Renal pelvis (tissue), 12 donors: ENCODE measurements at places on chromosomes 11 and 22. TPM values are rescaled to one million over a fixed set of nuclear protein-coding genes. Genes with fewer than 3 reads are reported as not detected.

- no peak for DNase-seq
Measured at GRCh38 chr11:64998141-64998540, 1.4 kb upstream of the BATF2 start.

Gene MYOD1
- 0.04 TPM for polyA plus RNA-seq

DNA sequence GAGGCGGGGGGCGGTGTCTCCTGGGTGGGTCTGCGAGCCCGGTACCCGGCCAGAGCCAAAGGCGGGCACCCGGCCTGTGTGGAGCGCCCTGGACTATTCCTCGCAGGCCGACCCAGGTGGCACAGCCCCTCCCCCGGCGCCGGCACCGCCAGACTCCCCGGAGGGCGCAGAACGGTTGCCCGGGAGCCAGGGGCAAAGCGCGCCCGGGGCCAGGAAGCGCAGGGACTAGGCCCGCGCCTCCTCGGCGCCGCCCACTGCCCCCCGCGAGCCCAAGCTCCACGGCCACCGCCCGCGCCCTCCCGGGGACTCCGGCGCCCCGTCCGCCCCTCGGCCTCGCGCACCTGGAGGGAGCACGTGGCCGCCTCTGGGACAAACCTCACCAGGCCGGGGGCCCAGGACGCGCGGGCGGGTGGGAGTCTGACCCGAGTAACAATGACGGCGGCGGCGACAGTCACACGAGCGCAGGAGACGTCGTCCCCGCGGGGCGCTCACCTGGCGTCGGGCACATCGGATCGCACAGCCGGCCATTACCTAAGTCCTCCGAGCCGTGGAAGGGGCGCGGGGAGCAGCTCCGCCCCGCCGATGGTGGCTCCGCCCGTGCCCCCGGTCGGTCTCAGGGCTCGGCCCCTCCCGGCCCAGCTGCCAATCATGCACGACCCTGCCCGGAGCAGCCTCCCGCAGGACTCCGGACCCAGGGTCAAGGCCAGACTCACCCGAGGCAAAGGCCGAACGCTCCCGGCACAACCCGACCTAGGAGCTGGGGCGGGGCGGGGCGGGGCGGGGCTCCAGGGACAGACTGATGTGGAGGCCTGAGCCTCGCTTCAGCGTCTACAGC lies 7.4 kb downstream of the PLXNB2 start:
- no peak for DNase-seq

Gene CDKN1C
- polyA plus RNA-seq, result 168 TPM

DNA sequence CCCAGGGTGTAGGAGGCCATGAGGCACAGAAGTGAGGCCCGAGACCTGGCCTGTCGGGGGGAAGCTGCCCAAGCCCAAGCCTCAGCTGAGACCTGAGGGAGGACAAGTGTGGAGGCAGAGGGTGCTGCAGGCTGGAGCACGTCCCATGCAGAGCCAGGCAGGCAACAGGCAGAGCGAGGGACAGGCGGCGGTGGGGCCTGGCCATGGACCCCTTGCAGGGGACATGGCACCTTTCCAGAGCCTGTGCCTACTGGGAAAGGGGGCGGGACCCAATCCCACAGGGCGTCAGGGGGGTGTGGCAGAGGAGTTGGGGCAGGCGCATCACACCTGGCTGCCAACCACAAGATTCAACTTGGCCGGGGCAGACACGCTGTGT lies 4.3 kb downstream of the TNNI2 start:
- DNase-seq, result no peak

Gene HPX
- 6.6 TPM for polyA plus RNA-seq

DNA sequence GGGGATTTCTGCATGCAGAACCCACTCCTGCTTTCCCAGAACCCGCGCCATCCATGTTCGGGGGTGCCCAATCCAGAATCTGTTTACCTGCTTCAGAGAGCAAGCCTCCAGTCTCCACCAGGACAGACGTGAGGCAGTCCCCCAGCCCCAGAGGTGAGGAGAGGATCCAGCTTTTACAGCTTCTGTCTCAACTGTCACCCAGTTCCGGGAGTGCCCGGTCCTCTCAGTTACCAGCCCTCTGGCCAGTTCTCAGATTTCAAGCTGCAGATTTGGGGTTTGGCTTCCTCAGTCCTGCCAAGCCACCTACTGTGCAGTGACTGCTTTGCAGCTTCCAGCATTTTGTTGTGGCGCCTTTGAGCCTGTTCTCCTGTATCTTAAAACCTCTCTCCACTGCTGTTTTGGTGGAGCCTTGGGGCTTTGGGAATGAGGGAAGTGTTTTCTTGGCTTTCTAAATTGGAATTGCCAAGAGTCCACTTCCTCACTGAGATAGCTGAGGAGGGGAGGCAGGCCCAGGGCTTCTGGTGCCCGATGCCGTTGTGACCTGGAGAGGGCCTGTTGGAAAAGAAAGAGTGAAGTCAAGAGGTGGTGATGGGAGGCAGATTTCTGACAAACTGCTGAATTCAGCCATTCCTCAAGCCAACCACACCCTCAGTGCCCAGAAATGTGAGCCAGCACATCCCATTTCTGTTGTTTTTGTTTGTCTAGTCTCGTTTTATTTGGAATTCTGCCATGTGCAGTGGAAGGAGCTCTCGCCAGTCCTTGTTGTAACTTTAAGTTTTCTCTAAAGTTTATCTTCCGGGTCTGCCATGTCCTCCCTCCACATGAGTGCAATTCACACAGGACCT lies 513.4 kb downstream of the TBC1D22A start:
- peak; percentile 50 for DNase-seq

DNA sequence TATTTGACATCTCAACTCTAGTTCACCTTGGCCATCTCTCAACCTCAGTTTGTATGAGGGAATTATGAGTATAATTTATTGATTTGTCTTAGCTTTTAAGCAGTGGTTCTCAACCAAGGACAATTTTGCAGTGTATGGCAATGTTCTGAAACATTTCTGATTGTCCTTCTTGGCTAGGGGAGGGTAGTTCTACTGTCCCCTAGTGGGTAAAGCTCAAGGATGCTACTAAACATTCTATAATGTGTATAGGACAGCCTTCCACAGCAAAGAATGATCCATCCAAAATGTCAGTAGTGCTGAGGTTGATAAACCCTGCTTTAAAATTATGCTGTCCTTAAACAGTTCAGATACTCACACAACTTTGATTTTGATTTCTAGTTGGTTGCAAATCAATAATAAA lies 78.1 kb upstream of the ALKBH3 start:
- no peak for DNase-seq

- DNase-seq, result no peak
Measured at GRCh38 chr11:64760759-64761420, 1.1 kb upstream of the PYGM start.

Gene PAMR1
- polyA plus RNA-seq, result 3.8 TPM

DNA sequence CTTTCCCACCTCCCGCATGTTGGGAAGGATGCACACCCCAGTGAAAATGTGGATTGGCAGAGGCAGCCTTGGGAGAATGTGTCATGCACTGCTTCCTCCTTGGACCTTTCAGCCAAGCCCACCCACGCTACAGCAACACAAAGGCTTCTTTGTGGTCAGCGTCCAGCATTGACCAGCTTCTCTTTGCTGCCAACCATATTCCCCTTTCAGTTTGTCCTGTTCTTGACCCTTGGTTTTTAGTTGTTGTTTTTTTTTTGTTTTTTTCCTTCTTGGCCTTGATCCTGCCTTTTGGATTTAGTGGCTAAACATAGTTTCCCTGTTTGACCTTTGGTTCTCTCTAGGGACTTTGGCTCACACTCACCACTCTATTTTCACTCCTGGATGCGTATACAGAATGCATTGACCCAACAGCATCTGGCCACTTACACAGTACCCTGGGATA lies 573.6 kb downstream of the INSC start:
- DNase-seq, result no peak

GRCh38 chr22:24145446-24146193 lies 35.7 kb upstream of the SUSD2 start:
- DNase-seq, result no peak

DNA sequence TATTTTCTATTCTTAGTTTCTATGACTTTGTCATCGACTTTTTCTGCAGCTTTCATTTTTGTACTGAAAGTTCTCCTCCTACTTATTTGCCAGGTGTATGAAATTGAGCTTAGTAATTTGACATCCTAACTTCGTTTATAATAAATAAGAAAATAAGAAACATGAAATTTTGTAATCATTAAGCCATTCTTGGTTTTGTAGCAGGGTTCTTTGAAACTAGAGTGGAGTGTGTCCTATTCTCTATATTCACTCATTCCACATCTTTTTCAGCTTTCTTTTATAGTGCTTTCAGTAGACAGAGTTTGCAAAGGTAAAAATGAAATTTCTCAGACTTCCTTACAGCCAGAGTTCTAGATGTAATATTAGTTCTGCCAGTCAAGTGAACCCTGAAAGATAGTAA lies 47.8 kb downstream of the FANCF start:
- DNase-seq, result no peak

DNA sequence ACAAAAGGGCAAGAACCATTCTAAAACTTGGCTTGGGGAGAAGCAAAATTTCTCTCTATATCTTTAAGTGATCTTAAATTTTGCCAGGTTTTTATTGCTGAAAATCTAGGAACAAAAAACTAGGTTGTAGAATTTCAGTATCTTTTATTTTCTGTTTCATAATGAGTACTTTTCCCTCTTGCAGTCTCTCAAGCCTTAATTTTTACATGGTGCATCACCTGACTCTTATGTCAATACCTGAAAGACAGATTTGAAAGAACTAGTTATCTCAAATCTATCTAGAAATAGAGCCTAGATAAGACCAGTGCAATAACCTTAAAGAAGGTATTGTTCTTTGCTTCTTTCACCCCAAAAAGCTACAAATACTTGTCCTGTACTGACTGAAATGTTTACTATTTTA lies 122.1 kb downstream of the TRIM44 start:
- DNase-seq, result no peak

Gene ARHGAP20
- 4.3 TPM for polyA plus RNA-seq

DNA sequence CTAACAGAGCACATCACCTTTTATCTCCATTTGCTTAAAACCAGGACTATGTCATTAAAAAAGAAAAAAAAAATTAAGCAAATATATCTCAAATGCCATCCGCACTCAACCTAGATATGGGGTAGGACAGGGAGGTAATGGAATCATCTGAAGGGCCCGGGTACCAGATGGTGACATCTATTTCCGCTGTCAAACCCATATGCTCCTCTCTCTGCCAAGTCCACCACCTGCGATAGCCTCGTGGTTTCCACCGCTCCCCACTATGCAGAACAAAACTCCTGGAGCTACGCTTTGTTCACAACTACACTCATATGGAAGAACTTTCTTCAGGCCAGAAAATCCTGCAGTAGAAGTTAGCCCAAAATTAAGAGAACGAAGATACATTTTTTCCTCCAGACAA lies 31.4 kb downstream of the FEZ1 start:
- DNase-seq, result no peak

GRCh38 chr11:117908959-117909610 lies 20.1 kb downstream of the TMPRSS13 start:
- no peak for DNase-seq

Gene CEND1
- 0.64 TPM for polyA plus RNA-seq

GRCh38 chr11:130192845-130193267 lies 33.3 kb downstream of the ST14 start:
- DNase-seq, result no peak

Gene OR6A2
- not detected for polyA plus RNA-seq

Gene CASP1
- 4.9 TPM for polyA plus RNA-seq

DNA sequence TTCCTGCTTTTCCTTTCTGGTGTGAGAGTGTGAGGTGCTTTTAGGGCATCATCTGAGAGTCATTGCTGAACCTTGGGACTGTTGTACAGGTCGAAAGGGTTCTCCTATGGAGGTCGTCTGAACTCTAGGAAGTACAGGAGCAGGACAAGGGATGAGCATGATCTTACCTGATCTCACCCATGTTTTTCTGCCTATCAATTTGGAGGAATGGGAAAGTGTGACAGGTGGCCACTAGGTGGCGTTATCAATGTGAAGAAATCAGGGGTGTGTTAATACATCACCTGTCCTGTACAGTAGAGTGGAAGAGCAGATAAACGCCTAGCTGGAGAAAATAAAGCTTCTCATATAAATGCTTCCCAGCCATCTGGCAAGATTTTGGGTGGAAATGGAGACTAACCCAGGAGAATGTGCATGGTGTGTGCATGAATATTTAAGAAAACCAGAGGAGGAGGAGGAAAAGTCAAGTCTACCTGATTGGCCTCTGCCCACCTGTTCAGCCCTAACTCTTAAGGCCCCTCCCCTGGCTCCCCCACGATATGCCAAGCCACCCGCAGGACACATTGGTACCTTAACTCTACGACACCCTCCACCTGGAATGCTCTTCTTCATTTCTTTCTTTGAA lies 72.0 kb upstream of the NARS2 start:
- peak; percentile 62 for DNase-seq

GRCh38 chr22:20865331-20865730 lies 6.5 kb downstream of the SNAP29 start:
- no peak for DNase-seq

Gene PKDREJ
- polyA plus RNA-seq, result 0.33 TPM

DNA sequence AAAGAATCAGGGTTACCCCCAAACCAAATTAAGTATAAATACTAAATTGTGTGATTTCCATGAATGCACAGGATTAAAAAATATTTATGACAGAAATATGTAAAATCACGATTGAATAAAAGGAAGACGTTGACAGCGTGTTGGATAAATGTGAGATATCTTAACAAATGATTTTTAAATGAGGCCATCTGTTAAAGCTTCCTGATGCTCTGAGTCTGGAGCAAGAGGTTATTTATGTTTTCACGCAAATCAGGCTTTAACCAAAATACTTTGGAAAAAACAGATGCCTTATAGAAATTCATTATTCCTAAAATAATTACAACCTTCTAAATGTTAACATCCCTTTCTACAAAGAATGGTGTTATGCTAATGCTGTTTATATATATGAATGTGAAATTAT lies 123.3 kb downstream of the PAX6 start:
- DNase-seq, result no peak

Gene PATE2
- polyA plus RNA-seq, result not detected

Gene FGF19
- polyA plus RNA-seq, result 1.1 TPM

Gene GNG3
- 2.5 TPM for polyA plus RNA-seq

Gene MS4A12
- polyA plus RNA-seq, result not detected

- DNase-seq, result no peak
Measured at GRCh38 chr11:8227156-8228152, 36.2 kb downstream of the LMO1 start.

DNA sequence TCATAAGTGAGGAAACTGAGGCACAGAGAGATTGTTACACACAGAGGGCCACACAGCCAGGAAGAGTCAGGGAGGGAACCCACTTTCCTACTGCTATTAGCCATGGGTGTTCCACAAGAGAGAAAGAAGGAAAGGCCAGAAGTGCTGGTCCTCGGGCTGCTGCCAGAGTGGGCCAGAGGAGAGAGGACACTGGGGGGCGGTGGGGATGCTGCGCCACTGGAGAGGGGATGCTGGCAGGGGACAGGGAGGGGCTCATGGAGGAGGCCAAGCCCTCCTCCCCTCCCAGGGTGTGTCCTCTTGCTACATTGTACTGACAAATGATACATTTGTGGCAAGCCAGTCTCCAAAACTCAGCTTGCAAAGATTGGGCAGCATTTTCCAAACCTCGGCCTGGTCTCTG lies 9.9 kb downstream of the IL10RA start:
- DNase-seq, result no peak

Gene INS
- not detected for polyA plus RNA-seq
